ENCODE measurements at places on chromosomes 3 and 15.

DNA sequence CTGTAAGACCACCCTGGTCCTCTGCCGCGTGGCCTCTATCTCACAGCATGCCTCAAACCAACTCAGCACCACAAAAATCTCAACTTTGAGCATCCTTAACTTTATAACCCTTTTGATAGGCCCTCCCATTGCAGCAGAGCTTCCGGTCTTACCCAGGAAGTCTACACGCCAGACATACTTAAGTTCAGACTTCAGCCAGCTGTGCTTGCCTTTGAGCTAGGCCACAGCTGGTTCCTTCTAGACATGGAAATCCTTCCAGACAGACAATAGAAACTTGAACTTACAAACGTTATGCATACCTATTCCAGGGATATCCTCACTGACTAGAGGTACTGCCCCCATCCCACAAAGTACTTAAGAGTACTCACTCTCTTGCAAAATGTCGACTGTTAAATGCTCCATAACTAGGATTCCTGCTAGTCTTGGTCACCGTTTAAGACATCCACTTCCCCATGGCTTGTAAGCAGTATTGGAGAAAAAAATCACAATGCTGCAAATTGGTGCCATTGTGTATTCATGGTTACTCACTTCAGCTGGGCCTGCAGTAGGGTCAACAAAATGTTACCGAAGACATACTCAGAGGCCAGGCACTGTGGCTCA lies 183.5 kb downstream of the TBL1XR1 start:
- DNase-seq = no peak

DNA sequence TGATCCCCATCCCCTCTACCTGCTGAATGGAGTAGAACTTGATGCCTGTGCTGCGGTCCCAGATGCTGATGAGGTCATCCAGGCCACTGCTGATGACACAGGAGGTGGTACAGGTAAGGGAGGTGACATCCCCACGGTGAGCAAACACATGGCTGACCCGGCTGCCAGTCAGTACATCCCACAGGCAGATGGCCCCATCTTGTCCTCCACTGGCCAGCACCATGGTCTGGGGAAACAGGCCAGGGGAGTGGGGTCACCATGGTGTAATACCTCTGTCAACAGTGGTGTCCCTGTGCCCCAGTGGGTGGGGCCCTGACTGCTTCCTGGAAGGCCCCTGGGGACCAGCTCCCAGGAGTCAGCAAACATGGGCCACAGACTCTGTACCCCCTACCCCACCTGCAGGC lies 33.3 kb downstream of the PTPN23 start:
- no peak for DNase-seq

DNA sequence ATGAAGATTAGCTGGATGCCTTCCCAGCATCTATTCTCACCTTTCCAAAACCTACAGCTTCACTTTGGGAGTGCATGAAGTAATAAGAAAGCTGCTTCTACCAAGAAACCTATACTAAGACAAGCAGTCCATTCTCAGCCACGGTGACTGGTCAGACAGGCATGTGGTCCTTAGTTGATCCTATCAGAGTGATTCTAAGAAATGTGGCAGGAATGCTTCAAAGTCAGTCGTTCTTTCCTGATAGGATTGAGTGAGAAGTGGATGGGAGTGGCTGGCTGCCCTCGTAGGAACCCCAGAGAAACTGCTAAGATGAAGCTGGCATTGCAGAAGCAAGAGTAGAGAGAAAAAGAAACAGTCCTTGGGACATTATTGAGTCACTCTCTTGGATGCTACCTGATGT lies 16.6 kb downstream of the FOXB1 start:
- DNase-seq = no peak

- no peak for DNase-seq
These were observed 45.5 kb upstream of the SLC6A11 start for GRCh38 chr3:10770547-10770946.

GRCh38 chr3:196735751-196736150 lies 3.9 kb upstream of the PAK2 start:
- no peak for DNase-seq

DNA sequence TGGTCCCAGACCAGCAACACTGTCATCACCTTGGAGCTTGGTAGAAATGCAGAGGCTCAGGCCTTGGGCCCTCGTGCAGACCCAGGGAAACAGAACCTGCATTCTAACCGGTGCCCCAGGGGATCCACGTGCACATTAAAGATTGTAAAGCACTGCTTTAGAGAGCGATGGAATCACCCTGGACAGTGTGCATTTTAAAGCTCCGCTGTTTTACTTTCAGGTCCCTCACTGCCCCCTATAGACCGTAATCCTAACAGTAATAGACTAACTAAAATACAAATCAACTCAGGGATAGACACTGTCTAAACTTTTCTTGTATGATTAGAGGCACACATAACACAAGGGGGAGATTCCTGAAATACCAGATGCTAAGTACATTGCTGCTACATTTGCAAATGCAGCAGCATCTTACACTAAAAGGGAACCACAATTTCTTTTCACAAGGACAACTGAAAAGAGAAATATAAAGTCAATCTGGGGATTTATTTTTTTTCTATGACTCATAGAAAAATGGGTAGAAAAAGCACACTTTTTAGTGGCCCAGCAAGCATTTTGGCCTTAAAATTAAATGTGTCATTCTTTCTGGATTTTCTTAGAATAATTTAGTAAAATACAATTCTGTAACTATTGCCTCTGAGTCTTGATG lies 10.5 kb upstream of the SH3GL3 start:
- DNase-seq = peak; percentile 8

DNA sequence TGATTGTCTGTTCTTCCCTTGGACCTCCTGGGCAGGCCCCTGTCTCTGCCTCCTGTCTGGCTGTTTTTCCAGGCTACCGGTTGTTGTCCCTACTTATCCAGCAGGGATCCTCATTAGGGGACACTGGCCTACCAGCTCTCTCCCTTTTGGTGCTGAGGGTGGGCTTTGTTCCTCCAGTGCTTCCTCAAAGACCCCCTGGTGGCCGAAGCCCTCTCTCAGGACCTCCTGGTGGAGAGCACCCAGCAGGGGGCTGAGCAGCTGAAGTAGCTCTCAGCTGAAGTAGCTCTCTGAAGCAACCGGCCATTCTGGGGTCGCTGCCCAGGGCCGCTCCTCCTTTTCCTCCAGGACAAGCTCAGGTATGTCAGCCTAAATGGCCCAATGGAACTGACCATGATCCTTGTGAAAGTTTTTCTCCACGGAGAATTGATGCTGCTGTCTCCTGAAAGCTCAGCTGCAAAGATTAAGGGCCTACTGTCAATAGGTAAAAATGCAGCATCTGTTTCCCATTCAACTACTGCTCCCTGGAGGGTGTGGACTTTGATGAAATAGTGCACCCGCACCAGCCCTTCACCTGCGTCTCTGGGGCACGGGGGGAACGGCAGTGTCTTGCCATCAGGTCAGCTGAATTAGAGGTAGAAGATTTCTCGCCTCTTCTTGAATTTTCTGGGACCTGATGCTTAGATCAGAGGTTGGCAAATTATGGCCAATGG lies 27.6 kb downstream of the ARNT2 start:
- no peak for DNase-seq

Data from activated CD4-positive, alpha-beta T cell treated with anti-CD3 and anti-CD28 coated beads, Interleukin-2, Interleukin-6, amounts not matched to agents 100 ng/mL and 50 ng/mL, durations not matched to agents 16 hours and 8 hours (primary cell).